Stimulated activated CD8-positive, alpha-beta memory T cell treated with anti-CD3 and anti-CD28 coated beads, Interleukin-4, amount 100 ng/mL, for 4 hours (primary cell): ENCODE measurements at places on chromosomes 6 and 20.

- DNase-seq, result no peak
Measured at GRCh38 chr6:156820089-156820798, 43.1 kb downstream of the ARID1B start.

DNA sequence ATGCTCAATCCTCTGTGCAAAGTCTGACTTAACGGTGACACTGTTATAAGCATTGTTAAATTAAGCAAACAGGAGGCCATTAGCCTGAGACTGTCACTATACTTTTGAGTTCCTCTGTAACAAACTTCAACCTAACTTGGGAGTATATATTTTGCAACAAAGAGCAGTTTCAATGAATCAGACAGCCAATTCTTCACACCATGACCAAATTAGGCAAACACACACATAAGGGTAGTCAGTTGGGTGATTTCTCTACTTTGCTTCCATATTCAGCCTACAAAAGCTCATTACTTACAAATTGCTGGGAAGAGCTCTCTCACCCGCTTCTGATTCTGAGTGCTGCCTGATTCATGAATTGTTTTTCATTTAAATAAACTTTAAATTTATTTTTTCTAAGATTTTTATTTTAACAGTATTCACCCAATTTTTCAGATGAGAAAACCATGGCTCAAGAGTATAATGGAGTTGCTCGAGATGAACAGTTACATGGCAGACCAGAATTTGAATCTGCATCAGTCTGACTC, 60.5 kb downstream of the HACE1 start:
- DNase-seq, result no peak

GRCh38 chr6:64256483-64256882, 620.9 kb downstream of the PHF3 start:
- no peak for DNase-seq

GRCh38 chr20:59232618-59233017, 67.8 kb upstream of the EDN3 start:
- no peak for DNase-seq

DNA sequence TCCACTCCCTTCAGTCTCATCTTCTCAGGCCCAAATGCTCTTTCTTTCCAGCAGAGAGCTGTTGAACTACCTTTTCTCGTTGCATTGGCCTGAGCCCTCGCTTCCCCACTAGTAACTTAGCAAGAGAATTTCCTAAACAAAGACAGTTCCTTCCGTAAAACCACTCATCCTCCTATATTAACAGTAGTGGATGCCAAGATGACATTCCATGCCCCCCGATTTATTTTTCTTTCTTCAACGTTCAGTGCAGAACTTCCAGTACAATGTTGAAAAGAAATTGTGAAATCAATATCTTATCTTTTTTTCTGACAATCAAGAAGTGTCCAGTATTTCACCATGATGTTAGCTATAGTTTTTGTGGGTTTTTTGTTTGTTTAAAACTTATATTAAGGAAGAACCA, 45.8 kb downstream of the SOX4 start:
- no peak for DNase-seq
